ENCODE measurements at places on chromosomes 5 and 9.
A peak's percentile ranks its signal among the peaks of the same experiment; 100 is the strongest.

- peak; percentile 52 for DNase-seq
Measured at GRCh38 chr5:119019501-119019900, 31.2 kb upstream of the DTWD2 start.

DNA sequence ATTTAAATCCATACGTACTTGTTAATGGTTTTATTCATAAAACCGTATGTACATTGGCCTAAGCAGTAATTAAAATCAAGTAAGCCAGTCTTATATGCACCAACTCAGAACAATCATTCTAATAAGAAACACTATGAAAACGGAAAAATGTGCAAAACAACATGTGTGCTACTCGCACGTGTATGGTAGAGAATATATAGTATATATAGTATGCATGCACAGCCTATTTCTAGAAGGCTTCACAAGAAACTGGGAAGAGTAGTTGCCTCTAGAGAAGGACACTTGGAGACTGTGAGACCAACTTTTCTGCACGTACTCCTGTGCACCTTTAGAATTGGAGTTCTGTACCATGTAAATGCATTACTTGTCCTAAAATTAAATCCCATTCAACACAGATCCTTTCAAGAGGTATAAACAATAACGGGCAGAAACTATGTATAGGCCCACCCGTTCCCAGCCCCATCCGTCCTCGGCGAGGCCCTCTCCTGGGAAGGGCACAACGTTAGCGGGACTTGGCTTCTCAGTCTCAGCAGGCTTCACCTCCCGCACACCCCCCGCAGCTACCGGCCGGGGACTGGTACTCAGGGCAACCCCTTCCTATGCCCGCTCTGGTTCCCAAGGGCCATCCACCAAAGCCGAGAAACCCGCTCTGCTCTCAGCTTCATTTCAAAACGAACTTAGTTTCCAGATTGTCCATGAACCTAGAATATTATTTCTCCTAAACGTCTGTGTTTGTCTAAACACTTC, 2.0 kb downstream of the CDC14B start:
- no peak for DNase-seq

GRCh38 chr5:180950291-180950949, 38.2 kb upstream of the BTNL3 start:
- DNase-seq, result no peak

- no peak for DNase-seq
Measured at GRCh38 chr9:71210326-71210725, 88.9 kb upstream of the TRPM3 start.

DNA sequence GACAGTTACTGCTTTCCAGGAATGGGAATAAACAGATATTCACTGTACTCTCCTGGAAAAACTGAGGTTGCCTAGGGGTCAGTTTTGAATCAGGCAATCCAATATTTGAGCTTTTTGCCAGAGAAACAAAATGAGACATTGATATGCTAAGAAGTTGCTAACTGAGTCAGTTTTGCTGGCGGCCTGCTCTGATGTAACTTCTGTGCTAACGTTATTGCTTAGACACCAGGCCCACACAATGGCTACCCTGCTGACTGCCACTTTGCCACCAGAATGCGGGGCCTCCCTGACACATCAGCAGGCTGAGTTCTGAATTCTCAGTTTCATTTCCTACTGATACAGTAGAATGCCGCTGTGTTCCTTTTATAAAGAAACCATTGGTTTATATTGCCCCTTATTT, 18.2 kb upstream of the ZNF618 start:
- no peak for DNase-seq

GRCh38 chr5:158410976-158411375, 552.0 kb upstream of the CLINT1 start:
- DNase-seq, result no peak

DNA sequence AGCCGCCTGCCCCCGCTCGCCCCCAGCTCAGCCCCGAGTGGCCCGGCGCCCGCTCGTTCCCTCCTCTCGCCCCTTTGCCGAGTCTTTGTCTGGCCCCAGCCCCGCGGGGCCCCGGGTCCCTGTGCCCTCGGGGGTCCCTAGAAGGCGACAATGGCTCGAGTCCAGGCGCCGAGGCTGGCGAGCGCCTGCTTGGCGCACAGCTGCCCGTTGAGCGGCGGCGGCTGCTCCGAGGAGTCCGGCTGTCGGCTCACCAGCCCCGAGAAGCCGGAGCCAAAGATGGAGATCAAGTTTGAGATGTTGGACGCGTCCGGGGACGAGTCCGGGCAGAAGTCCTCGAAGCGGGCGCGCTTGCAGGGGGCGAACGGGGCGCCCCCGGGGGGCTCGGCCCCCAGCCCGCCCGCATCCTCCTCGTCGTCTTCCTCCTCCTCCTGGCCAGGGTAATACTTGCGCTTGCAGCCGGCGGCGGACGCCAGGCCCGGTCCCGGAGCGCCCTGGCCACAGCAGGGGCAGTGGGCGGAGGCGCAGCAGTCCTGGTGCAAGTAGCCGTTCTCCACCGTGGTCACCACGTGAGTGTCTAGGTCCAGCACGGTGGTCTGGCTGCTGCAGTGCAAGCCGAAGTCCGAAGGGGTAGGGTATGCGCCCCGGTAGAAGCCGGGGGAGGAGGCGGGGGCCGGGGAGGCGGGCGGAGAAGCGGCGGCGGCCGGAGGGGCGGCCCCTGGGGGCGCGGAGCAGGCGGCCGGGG, 1.2 kb downstream of the IER5L start:
- DNase-seq, result no peak

DNA sequence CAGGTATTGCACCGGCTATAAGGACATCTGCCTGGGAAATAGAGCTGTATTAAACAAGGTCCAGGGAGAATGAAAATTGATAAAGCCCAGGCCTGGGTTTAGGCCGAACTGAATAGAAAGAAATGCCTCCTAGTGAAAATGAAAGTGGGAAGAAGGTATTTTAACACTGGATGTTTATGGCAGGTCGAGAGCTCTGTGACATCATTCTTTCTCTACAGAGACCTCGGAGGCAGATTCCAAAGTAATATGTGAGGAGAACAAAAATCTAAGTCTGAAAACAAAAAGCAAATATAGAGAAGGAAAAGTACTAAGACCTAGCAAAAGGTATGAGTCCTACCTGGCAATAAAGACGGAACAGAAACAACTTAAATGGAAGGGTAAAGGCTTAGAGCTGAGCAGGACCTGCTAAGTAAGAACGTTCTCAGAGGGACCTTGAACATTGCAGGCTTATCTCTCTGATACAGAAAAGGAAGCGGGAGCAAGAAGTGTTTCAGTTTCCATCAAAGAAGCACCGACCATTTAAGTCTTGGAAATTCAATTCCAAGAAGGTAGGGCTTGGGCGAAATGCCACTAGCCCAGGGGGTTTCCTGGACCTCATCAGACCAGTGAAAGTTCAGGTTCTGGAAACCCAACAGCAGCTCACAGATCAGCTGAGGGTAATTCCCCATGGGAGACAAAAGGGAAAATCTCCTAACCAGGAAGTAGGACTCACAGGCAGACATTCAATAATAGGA, 80.0 kb downstream of the SUSD1 start:
- DNase-seq, result no peak

DNA sequence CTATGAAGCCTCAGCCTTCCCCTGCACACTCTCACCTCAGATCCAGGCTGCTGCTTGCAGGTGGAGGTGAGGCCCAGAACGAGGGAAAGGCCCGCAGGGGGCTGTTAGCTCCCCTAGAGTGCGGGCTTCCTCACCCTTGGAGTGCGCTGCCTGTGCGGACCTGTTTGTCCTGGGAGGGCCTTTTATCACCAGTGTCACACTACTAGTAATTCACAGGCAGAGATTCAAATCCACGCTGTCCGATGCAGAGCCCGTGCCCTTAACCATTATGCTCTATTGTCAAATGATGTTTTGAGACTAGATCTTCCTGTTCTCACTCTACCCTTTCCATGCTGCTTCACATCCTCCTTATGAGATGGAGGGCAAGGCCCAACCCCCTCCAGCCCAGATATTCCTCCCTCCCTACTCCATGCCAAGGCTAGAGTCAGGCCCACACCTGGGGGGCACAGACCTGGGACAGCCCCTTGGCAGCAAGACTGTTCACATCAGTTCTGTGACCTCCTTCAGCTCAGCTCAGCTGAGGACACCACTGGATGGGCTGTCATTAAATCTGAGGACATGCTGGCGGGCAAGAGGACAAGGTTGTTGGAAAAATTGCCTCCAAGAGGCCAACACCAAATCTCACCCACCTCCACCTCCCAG, 112.8 kb upstream of the SPOCK1 start:
- DNase-seq, result no peak

DNA sequence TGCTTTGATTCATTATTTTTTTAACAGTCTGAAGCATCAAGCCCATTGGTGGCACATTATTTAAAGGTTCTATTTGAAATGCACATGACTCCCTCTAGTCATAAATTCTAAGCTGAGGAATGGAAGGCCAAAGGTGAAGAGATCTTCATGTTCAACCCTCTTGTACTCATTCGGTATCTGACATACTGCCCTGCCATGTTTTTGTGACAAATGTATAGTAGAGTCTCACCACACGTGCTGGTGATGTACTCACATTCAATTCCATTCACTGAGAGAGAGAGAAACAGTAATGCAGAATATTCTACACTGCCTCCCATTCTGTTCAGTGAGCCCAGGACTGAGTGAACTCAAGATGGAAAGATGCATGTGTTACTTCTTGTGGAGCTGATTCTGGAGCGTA, 98.3 kb downstream of the GDA start:
- DNase-seq, result no peak

DNA sequence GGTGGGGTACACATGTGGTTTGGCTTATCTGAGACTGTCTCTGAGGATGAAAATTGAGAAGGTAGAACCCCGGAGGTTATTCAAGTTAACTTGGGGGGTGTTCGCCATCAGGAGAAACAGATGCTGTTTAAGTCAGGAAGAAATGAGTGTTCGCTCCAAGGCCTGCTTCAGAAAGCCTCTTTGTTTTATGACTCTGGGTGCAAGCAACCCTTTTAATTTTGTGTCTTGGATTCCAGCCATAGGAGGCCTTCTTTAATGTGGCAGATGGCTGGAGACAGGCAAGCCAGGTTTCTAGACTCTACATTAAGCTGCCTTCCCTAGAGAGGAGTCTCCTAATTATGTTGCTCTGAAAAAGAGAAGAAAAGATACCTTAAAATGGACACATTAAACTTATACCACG, 4.2 kb upstream of the SMAD5 start:
- no peak for DNase-seq

DNA sequence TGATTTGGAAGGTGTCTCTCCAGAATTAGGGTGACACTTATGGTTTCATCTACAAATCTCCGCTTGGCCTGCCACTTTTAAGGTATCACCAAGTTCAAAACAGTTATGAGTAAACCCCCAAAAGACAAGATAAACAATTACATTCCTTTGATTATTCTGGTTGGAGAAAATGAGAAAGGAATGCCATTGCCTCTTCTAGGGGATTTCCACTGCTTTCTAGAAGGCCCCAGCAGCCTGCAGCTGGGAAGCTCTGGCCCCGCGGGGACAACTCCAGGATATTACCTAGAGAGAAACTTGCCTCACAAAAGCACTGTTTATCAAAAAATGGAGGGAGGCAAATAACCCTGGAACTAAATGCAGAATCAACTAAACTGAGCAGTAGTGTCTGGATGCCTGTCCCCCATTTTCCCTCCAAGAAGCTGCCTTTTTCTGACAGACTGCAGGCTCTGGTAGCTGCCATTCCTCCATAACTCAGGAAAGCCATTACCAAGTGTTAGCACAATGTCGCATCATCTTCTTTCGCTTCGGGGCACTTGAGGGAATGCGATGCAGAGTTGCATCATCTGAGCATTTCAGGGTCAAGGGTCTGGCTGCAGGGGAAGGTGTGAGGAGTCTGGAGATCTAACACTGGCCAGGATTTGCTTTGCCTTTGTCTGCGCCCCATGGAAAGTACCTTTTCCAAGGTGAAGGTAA, 71.5 kb upstream of the PLPP6 start:
- DNase-seq, result no peak

- no peak for DNase-seq
Measured at GRCh38 chr5:123722451-123722850, 210.5 kb downstream of the CSNK1G3 start.

GRCh38 chr5:160462167-160462566, 40.5 kb downstream of the PTTG1 start:
- no peak for DNase-seq

DNA sequence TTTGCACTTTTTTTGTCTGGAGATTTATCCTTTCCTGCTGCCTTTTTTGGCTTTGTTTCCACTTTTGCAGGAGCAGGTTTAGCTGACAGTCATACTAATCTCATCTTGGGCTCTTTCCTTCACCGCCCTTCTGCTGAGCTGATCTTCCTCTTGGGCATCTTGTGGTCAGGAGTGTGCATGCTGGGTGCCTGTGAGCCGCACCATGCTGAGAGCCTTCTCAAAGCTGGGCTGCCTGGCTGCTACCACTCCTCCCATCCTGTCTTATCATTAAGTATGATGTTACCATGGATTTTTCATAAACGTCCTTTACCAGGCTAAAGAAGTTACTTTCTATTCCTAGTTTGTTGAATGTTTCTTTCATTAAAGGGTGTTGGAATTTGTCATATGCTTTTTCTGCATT, 49.5 kb upstream of the MCCC2 start:
- peak; percentile 75 for DNase-seq

- DNase-seq, result no peak
Measured at GRCh38 chr5:55363856-55364255, 56.1 kb downstream of the MTREX start.

- DNase-seq, result no peak
Measured at GRCh38 chr5:178474562-178475184, 115.5 kb downstream of the COL23A1 start.

DNA sequence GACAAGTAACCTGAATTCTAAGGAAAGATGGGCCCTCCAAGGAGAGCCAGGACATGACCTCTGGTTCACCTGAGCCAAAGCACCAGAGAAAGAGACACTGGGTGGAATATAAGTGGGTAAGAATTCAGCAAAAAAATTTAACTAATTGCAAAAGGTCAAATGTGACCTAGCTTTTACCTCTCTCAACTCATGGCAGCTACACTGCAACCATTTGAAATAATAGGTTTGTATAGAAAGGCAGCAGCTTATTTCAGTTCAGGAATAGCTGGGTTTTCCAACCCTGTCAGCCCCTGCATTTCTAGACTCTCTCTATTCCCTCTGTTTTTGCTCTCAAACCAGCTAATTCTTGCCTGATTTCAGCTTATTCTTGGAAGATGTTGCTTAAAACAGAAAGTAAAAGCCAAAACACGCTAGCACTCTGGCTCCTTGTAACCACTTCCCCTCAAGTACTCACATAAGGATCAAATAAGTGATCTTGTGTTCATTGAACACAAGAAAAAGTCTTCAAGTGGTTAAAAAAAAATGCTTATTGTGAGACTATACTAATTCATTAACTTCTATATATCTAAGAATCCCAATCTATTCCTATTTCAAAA, 101.1 kb upstream of the NR4A3 start:
- DNase-seq, result peak; percentile 41

- no peak for DNase-seq
Measured at GRCh38 chr5:80990971-80991370, 30.8 kb downstream of the RASGRF2 start.

- no peak for DNase-seq
Measured at GRCh38 chr5:149860801-149861322, 83.7 kb downstream of the PDE6A start.

DNA sequence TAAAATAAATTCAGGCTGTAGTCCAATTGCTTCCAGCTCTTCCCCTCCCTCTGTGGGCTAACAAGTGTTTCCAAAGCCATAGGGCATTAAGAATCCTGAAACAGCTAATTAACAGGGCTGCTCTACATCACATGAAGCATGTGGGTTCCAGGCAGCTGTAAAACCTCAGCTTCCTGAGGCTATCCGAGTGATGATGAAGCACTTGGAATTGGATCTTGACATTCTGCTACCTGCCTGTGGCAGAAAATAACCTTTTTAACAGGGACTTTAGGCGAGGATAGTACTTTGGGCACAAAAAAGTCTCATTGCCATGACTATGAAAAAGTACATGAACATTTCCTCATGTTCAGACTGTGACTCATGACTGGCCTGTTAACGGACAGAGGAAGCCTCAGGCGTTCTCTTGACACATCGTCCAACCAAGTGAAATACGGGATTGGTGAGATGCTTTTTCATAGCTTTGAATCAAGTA, 107.2 kb downstream of the PDE4D start:
- no peak for DNase-seq
